ENCODE measurements at places on chromosomes 3 and 15. TPM values are rescaled to one million over a fixed set of nuclear protein-coding genes. Genes with fewer than 3 reads are reported as not detected.

GRCh38 chr3:39267631-39268548, 11.9 kb downstream of the CX3CR1 start:
- no peak for DNase-seq

- DNase-seq, result no peak
Observed at GRCh38 chr15:27796405-27797320, 302.5 kb downstream of the OCA2 start.

DNA sequence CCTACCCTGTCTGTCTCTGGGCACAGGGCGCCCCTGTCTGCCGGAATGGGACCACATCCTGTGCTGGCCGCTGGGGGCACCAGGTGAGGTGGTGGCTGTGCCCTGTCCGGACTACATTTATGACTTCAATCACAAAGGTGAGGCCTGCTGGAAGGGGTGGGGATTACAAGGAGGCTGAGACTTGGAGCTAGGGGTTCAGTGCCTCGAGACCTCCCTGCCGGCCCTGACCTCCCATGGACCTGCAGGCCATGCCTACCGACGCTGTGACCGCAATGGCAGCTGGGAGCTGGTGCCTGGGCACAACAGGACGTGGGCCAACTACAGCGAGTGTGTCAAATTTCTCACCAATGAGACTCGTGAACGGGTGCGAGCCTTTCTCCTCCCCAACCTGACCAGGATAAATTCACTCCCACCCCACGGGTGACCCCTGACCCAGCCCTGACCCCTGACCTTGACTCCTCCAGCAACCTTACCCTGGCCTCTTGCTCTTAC, 20.4 kb downstream of the PTH1R start:
- DNase-seq, result peak; percentile 28

DNA sequence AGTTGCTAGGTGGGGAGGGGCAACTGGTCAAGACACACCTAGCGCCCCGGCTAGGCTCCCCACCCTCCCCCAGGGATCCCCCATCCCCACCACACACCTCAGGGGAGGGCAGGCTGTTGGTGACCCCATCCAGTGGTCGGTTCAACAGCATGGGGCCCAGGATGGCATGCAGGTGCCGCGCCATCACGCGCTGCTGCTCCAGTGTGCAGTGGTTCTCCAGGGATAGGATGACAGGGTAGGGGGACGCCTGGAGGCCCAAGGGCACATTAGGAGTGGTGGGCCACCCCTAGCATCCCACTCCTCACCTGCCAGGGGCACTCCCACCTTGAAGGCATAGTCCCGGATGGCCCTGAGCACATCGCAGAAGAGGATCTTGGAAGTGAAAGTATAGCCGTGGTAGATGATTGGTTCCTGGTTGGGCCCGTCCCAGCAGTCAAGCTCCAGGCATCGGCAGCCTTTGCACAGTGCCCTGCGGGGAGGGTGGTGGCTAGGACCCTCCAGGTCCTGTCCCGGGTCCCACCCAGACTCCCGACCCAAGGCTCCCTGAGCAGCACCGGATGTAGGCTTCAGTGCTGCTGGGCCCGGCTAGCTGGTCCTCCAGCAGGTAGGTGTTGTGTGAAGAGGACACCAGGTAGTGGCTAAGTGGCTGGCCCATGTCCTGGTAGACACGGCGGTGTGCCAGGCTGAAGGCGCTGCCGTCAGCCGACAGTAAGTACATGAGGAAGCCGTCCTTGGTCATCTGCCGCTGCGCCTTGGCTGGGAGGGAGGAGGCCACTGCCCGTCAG, 19.4 kb downstream of the VILL start:
- DNase-seq, result no peak

DNA sequence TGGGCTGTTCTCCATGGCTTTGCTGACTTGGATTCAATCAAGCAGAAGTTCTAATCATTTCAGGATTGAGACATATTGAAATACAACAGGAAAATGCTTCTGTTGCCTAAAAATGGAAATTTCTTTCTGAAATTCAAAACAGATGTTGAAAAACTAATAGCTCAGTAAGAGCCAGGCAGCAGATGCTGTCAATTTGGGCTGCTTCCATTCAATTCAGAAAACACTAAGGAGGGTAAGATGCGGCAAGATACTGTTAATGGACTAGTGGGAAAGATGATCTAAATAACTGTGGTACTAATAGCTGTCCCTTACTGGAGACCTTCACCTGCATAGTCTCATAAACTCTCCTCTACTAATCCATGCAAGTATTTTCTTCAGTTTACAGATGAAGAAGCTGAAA, 53.5 kb downstream of the DGKG start:
- no peak for DNase-seq

- DNase-seq, result no peak
Observed at GRCh38 chr3:128506754-128507153, 13.8 kb upstream of the GATA2 start.

TNFAIP8L3 gene
- total RNA-seq, result 4.9 TPM

DNA sequence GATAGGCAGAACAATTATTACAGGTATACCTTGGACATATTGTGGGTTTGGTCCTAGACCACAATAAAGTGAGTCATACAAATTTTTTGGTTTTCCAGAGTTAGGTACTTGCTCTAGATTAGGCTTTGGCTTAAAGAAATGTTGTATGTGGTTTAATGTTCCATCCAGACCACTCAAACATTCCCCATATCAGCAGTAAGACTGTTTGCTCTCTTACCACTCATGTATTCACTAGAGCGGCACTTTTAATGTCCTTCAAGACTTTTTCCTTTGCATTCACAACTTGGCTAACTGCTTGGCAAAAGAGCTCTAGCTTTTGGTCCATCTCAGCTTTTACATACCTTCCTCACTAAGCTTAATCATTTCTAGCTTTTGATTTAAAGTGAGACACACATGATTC, 250.5 kb upstream of the SETMAR start:
- DNase-seq, result no peak

ATP10A gene
- 1.2 TPM for total RNA-seq

GRCh38 chr15:99511866-99512661, 53.7 kb upstream of the MEF2A start:
- DNase-seq, result peak; percentile 51

DNA sequence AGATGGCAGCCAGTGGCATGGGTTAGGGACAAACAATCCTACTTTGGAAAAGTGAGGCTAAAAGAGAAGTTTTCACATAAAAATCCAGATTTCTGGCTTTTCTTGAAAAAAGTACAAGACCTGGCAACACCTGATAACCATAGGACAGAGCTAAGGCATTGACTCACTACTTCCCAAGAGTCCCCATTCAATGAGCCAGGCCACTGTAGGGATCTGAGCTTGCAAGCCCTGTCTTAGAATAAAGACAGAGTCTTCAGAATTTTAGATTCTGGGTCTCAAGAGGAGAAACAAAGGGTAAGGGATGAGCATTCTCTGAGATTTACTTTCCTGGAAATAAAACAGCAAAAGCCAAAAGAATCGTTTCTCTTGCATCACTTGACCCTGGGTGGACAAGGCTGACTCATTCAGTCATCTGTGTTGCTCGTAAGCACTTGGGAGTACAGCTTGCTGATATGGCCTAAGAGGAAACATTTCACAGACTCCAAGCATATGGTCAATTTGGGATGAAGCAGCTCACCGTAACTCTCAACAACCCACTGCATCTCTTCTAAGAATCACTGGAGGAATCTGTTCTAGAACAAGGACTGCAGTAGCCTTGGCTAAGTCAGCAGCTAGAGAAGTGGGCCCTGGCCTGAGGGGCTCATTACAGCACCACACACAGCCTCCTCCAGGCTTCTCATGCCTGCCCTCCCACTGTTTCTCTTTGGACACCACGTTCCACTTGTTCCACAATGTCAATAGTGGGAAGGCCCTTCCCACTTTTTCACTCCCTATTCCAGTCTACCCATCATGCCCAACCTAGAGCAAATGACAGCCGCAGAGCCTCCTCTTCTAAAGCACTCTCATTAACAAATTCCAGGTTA, 86.2 kb downstream of the RFTN1 start:
- no peak for DNase-seq

- no peak for DNase-seq
Observed at GRCh38 chr15:97561529-97561928, 399.0 kb upstream of the ARRDC4 start.

DNA sequence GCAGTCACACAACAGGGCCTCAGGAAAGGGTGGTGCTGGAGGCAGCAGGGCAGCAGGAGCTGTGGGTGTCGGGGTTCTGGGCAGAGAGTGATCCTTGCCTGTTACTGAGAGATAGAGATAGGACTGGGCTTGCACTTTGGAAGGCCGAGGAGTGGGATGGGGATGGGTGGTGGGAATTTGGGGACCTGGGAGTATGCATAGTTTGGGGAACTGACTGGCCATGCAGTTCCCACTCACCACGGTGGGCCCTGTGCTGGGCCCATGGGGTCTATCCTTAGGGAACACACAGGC, 192.5 kb upstream of the LINGO1 start:
- no peak for DNase-seq

CDV3 gene
- total RNA-seq, result 159 TPM

GJD2 gene
- total RNA-seq, result not detected

DNA sequence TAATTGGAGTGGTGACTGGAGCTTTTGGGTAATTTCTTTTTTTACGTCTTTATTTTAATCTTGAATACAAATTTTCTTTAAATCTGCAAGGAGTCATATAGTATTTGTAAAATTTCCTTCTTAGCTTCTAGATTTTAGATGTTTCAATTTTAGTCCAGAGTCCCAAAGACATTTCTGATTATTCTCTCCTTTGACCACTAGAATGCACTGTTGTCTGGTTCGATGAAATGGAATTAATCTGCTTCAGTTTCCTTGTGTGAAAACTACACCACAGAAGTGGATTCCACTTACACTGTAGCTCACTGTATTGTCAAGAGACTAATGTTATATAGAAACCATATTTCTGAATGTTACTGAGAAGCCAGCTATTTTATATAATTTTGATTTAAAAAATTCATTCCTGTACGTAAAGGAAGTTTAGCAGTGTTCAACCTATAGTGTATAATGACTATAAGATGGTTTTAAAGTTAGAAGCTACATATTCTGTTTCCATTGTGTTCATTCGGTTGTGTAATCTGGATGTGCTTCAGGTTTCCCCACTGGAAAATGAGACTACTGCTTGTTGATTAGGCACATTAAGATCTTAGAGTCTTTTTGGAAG, 6.1 kb downstream of the GRAMD1C start:
- DNase-seq, result no peak
